ENCODE measurements at places on chromosomes 1 and 21.
A peak's percentile ranks its signal among the peaks of the same experiment; 100 is the strongest.

DNA sequence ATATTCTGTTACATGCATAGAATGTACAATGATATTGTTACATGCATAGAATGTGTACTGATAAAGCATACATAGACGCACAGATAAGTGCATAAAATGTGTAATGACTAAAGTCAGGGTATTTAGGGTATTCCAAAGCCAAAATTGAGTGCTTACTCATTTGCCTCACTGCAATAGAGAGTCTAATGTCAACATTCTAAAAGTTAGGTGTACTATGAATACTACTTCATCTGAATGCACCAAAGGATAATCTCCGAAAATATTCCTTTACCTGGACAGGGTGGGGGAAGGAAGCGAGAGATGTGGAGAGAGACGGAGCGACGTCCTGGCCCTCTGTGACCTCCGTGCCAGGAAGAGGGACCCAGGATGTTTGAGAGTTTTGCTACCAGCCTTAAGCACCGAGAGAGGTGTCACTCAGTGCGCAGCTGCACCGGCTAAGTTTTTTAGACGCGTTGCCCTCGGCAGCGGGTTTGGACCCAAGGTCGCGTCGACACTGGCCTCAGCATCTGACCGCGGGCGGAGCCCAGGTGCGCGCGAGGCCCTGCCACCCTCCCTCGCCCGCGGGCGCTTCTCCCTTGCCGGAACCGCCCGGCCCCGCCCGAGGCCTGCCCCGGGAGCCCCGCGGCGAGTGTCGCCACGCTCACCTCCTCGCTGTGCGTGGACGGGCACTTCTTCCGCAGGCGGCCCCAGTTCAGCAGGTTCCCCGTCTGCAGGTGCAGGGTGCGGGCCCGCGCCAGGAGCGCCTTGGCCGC is 660 bp downstream of the GCLM start:
- peak; percentile 29 for DNase-seq

DNA sequence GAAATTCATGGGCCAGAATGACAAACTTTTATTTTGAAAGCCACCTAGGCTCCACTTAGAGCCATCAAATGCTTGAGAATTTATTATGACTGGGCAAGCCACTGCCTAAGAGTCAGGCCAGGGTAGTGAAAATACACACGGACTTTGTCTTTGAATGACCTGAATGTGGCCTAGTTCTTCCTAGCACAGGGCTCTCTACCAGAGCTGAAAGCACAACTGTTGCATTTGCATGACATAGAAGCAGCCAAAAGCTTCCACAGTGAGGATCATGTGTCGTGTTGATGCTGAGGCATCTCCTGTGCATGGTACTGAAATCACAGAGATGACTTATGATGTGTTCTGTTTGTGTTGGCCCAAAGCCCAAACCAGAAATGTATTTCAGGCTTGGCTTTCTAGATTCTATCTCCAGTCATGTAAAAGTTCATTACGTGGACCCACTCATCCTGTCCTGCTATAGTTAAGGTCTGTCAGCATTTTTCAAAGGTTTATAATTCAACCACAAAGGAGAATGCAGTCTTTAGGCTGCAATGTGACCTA is 164.0 kb upstream of the UBE2U start:
- no peak for DNase-seq

GRCh38 chr1:157575744-157576143 is 22.1 kb downstream of the FCRL4 start:
- DNase-seq = no peak

DNA sequence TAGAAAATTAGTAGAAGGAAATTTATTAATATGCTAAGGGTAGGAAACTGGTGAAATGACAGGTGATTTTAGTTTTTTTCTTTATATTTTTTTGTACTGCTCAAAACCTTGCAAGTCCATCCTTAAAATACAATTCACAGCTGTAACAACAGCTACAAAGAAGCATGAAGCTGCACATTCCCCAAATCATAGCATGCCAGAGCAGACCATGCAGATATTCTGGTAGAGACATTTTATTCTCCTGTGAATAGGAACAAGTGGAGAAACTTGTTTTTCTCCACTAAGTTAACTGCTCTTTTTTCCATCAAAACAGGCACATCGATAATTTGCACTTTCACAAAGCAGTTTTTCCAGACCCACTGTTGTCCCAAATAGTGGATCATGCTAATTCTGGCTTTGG is 1125.7 kb downstream of the BRINP3 start:
- no peak for DNase-seq

GRCh38 chr1:58155418-58156123 is 391.0 kb downstream of the OMA1 start:
- DNase-seq = no peak

GRCh38 chr1:77282866-77283539 is 1.2 kb downstream of the AK5 start:
- peak; percentile 6 for DNase-seq

DNA sequence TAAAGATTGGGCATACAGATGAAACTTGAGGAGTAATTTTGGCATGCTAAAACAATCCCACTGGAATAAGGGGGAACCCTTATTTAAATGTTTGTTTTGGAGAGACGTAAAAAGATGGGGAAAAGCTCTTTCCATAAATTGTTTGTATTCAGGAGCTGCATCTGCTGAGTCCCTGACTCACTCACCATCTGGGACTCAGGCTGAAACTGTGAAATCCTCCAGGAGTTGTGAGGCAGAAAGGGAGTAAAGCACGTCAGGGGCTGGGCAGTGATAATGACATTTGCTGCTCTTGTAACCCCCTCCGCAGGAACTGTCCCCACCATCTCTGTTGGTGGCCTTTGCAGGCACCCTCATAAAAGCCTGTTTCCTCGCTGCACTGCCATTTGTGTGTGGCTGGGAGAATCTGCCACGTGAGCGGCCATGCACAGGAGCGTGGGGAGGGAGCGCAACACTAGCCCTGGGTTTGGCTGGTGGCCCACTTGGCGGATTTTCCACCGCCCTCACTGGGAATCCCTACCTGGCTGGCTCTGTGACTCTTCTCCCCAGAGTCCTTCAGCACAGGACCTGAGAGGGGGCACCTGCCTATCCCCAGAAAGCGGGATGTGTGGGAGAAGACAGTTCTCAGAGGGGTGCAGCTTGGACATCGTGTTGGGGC is 45.3 kb downstream of the ZSCAN20 start:
- no peak for DNase-seq

GRCh38 chr21:33036430-33037162 is 10.9 kb downstream of the OLIG2 start:
- peak; percentile 8 for DNase-seq

DNA sequence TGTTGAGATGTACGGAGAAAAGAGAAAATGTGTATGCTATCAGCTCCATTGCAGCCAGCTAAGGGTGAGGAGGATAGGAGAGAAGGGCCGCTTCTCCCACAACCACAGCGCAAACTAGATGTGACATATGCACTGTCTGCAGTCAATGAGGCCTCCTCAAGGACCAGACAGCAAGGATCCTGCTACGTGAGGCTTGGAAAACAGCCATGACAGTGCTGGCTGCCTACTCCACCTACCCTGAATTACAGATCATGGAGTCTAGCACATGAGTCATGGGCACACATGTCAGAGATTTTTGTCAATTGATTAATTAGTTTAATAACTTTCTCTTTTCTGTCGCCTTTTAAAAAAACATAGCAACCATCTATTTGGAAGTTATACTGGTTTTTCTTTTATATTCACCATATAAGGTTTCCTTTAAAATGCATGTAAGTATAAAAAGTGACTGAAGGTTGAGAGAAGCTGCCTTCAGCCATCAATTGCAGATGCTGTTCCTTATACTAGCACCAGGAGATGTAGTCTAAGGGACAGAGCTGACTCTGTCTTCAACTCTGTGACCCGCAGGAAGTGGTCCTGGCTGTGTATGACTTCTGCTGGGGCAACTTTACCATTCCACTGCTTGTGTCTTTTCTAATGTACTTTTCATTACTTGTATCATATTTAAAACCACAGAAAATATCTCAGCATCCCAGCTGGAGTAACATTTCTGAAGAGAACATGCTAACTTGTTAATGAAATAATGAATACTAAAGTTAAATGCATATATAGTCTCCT is 3.1 kb downstream of the VPS26C start:
- no peak for DNase-seq

GRCh38 chr1:111290104-111290503 is 547 bp upstream of the CHIA start:
- DNase-seq = no peak

DNA sequence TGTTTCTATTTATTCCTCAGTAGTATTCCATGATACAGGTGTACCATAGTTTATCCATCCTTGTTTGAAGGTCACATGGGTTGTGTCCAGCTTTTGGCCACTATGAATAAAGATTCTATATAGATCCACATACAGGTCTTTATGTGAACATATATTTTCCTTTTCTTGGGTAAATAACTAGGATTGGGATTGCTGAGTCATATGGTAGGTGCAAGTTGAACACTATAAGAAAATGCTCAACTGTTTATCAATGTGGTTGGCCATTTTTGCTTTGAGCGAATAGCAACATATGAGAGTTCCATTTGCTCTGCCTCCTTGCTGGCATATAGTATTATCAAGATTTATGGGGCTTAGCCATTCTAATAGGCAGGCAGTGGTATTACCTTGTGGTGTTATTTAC is 170.2 kb upstream of the KCNJ15 start:
- no peak for DNase-seq

- DNase-seq = no peak
Observed at GRCh38 chr1:34884961-34885360, 25.4 kb upstream of the SMIM12 start.

GRCh38 chr21:45428534-45428933 is 23.6 kb downstream of the COL18A1 start:
- no peak for DNase-seq

GRCh38 chr1:196317535-196318522 is 290.4 kb downstream of the KCNT2 start:
- DNase-seq = no peak

DNA sequence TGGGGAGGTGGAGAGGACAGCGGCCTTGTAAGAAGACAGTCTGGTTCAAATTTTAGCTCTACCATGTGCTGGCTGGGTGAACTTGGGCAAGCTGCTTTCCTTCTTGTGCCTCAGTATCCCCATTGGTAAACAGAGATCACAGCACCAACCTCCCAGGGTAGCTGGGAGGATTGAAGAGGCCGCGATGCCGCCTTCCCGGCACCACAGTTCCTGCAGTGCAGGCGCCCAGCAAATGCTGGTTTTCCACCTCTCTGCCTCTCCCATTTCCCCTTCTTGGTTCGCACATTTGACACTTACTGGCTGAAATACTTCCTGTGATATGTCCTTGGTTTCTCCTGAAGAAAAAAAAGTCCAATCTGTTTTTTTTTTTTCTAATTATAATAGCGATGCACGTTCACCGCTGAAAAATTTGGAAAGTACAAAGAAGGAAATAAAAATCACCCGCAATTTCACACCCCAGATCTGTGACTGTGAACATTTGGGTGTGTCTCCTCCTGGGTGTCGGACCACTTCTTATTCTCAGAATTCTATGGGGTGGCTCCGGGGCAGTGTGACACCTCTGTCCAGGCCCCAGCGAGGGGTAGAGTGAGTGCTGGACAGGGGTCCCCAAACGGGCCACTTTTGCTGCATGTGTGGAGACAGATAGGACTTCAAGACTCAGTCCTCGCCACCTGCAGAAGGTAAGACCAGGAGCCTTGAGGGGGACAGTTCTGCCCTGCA is 73.1 kb downstream of the RUNX3 start:
- no peak for DNase-seq

GRCh38 chr1:152519851-152520250 is 5.6 kb downstream of the CRCT1 start:
- no peak for DNase-seq

- no peak for DNase-seq
Observed at GRCh38 chr1:220818421-220819173, 31.9 kb downstream of the MTARC1 start.

- no peak for DNase-seq
Observed at GRCh38 chr1:8814865-8815264, 2.6 kb downstream of the RERE start.

GRCh38 chr21:34926803-34927467 is 122.2 kb downstream of the RUNX1 start:
- DNase-seq = no peak

- no peak for DNase-seq
Observed at GRCh38 chr1:29162476-29163138, 19.1 kb downstream of the SRSF4 start.

DNA sequence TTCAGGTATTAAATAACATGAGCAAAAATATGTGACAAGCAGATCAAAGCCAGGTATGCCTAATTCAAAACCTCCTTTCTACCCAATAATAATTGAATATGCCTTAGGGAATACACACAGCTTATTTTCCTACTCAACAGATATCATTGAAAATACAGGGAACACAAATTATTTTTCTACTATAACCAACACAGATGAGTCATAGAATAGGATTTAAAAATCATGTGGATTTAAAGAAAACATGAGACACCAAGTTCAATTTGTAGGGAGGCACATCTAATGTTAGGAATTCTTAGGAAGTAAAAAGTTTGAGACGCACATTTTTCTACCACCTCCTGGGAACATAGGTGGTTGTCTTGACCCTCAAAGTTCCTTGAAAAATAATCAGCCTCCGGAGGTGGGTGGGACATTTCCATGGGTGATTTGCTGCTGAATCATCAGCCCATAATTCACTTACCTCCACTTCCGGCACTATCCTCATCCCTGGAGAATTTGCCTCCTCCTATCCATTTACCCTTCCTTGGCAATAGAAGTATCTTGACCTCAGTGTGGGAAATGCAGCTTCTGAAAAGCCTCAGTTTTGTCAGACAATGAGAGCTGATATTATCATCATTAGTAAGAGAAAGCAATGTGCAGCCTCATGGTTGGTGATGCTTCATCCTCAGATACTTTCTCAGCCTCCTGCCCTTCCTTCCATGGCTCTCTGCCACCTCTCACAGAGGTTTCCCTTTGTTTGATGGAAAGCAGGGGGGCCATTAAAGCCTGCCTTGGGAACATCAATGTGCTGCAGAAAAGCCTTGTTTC is 33.5 kb upstream of the RGS4 start:
- DNase-seq = no peak

GRCh38 chr1:21244154-21244553 is 46.1 kb downstream of the ECE1 start:
- no peak for DNase-seq

GRCh38 chr1:44355582-44356305 is 687 bp upstream of the ERI3 start:
- no peak for DNase-seq

- peak; percentile 53 for DNase-seq
Observed at GRCh38 chr1:21216835-21217811, 40.4 kb upstream of the EIF4G3 start.

GRCh38 chr1:161784968-161785367 is 18.8 kb downstream of the ATF6 start:
- DNase-seq = no peak

DNA sequence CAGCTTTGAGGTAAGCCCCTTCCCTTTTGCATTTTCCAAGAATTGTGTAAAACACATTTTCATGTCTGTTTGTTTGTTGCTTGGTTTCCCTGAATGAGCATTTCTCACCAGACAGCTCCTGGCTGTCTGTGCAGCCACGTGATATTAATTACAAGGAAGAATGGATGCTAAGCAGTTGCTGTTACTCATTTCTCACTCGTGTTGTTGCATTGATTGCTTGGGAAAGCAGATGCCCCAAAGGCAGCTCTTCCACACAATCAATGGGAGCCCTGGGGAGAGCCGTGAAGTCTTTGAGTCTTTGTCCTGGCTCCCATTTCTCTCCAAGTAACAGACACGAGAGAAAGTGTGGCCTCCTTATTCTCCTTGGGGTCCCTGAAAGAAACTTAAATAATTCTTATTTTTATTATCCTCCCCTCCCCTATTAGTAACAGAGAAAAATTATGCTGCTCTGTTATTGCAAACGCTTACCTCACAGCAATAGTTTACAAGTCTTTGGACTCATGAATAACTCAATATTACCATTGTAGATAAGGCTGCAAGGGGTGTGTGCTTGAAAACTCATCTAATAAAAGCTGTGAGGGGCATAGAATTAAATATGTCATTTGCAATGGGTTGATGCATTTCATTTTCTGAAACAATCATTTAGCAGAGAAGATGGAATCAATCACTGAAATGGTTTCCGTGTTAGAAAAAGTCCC is 127.7 kb upstream of the CAMK1G start:
- DNase-seq = no peak

All from activated T-cell treated with anti-CD3 and anti-CD28 coated beads for 1 hour (primary cell).